ENCODE measurements at places on chromosomes 4 and X.

DNA sequence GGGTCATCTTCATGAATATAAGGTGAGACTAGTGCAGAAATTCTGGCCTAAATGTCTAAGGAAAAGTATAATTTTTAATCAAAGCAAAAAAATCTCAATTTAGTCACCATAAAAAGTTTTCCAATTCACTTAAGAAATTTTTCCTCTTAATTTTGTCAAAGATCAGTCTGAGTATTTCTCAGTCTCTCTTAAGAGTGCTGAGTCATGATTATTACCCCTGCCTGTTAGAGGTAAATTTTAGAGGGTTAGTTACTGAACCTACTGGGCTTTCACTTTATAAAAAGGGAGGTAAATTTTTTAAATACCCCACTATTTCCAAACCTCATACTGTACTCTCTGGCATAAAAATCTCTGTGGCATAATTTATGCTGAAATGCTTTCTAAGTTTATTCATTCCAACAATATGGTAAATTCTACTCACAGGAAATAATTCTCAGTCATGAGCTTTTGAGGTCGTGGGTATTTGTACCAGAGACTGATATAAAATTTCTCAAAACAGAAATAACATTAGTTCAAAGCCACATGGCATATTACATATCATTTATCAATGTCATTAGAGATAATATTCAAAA lies 122.4 kb downstream of the SLC39A8 start:
- no peak for DNase-seq

GRCh38 chr4:25129917-25130316 lies 30.3 kb downstream of the SEPSECS start:
- DNase-seq = no peak

DNA sequence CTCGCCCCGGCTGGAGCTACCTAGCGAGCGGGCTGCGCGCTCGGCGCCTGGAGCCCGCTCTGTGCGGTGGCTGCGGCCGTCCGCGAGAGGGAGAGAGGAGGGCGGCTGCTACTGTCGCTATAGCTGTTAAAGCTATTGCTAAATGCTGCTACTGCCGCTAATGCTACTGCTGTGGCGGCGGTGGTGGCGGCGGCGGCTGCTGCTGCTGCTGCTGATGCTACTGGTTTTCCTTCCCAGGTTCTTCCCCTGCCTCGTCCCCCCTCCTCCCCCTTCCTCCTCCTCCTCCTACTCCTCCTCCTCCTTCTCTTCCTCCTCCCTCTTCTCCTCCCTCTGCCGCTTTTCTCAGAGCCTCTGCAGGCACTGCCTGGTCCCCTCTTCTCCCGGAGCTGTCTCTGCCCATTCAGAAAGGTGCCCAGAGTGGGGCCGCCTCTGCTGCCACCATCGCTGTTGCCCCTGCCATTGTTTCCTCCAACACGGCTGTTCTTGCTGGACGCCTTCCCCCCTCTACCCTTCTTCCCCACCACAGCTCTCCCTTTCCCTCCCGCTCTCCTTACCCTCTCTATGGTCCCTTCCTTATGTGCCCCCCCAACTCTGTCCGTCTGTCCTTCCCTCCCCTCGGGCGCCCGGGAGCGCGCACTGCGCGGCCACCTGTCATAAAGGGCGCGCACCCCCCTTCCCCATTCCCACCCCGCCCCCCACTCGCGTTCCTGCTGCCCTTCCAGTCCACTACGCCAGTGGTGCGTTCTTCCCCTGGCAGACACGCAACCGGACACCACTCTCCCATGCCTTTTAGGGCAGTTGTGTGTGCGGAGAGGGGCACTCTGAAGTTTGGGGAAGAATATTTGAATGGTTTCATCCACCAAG lies at the start of gene NEXMIF:
NEXMIF (minus strand) TSS at position 228 of the 864 bp plus-strand sequence.
- DNase-seq = peak; percentile 1

- DNase-seq = no peak
These were observed 532 bp upstream of the SH3BP2 start for GRCh38 chr4:2792396-2792710.

GRCh38 chr4:89290727-89291516 lies 16.7 kb downstream of the GPRIN3 start:
- DNase-seq = no peak

DNA sequence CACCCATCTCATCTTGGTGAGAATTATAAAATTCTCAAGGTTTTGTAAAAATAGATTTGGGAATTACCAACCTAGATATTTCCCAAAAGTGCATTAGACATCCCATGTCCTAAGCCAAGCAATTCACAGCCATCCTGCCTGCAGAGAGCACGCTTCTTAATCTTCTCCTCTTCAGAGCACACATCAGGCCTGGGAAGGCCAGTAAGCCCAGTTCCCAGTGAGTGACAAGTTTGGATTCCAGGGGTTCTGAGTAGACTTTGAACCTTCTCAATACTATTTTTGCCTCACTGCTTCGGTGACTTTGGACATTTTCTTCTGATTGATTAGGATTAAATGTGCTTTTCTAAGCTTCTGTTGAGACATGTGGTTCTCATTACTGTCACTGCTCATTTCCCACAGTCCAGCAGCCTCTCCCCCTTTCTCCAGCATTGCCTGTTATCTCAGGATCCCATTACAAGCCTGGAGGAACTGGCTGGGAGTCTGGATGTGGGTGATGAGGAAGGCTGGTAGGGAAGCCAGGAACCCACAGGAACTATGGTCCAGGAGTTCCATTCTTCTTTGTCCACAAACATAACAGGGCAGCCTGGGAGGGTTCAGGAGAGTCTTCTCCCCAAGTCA lies 56.4 kb upstream of the TMEM150C start:
- no peak for DNase-seq

DNA sequence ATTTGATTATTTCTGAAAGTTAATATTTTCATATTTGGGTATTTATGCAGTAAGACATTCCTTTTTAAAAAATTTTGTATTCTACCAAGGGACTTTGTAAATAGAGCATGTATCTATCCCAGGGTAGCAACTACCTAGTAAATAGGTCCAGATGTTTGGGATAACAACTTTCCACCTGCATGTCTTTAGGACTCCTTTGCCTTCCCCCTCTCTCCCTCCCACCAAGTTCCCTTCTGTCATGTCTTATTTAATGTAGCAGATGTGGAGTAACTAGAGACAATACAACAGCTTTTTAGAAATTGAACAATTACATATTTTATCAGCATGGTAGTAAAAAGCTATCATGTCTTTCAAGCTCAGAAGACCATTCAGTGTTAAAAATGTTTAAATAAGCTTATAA lies 821.0 kb downstream of the C4orf33 start:
- no peak for DNase-seq

- no peak for DNase-seq
These were observed 40.8 kb downstream of the ZNF518B start for GRCh38 chr4:10416441-10416840.

GRCh38 chr4:14096396-14096965 lies 469.0 kb upstream of the BOD1L1 start:
- no peak for DNase-seq

DNA sequence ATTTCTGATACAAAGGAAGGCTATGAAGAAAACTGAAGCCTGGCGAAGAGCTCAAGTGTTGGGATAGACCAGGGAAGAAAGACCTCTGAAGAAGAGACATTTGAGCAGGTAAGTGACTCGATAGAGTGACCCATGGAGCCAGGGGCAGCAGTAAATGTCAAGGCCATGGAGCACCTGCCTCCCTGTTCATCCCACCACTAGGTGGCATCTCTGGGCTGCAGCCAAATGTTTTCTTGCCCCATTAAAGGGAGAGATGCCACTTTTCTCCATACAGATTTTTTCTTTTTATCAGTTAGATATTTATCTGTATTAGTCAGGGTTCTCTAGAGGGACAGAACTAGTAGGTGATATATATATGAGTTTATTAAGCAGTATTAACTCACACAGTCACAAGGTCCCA lies 4.9 kb upstream of the ZNF81 start:
- DNase-seq = no peak

DNA sequence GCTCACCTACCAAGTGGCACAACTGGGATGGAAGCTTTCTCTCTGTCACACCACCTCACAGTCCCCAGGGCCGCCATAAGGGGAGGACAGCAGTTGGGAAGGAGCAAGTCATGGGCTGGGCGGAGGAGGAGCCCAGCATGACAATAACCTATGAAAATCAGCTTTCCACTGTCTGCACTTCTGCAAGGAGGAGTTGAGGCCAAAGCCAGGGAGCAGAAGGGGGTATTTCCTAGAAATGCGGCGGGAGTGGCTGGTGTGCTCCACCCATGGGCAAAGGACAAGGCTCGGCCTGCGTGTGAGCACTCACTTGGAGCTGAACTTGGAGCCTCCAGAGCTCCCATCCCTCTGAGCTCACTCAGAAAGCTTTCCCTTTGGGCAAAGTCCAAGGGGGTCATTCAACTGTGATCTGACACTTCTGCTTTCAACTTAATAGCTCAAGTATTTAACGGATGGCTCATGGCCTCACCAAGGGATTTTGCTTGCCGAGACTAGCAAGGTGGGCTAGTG lies 18.5 kb downstream of the APLN start:
- DNase-seq = no peak

- DNase-seq = no peak
These were observed 121.3 kb upstream of the PNPLA4 start for GRCh38 chrX:8048466-8048865.

GRCh38 chr4:184994623-184995010 lies 23.7 kb upstream of the HELT start:
- DNase-seq = no peak

DNA sequence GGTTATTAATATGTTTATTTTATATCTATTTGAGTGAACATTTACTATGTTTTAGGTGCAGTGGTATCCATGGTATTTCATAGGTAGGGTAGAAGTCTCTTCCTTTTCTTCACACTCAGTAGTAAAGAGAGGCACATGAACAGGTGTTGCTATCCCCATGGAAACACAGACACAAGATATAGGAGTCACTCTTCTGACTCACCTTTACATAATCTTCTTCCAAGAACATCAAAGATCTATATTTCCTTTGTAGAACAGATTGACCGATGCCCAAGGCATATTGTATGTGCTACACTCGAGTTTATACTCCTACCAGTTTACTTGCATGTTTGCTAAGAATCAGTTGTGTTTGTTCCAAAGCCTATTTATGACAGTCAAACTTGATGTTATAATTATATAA lies 1997.4 kb downstream of the C4orf33 start:
- DNase-seq = no peak

- DNase-seq = no peak
These were observed 166.7 kb downstream of the FHIP1A start for GRCh38 chr4:151575646-151576045.

DNA sequence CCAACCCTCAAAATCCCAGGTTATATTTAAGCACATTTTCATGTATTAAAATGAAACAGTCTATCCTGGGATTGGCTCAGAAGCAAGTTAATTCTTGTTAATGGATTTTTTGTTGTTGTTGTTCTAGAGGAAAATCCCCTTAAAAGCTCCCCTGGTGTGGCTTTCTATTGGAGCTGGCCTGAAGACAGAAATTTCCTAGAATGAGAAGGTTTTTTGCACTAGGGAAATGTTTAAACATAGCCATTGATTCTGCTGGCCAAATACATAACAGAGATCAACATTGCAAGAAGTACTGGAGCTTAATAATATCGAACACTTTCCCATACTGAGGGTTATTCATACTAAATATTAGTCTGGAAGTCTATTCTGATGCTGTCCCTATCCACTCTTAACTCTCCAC lies 148.8 kb upstream of the PCDH18 start:
- DNase-seq = no peak

DNA sequence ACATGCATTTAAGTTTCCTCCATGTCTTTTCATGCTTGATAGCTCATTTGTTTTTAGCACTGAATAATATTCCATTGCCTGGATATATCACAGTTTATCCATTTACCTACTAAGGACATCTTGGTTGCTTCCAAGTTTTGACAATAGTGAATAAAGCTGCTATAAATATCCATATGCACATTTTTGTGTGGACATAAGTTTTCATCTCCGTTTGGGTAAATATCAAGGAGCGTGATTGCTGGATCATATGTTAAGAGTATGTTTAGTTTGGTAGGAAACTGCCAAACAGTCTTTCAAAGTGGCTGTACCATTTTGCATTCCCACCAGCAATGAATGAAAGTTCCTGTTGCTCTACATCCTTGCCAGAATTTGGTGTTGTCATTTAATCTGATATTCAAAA lies 172.5 kb downstream of the DHX15 start:
- DNase-seq = no peak

DNA sequence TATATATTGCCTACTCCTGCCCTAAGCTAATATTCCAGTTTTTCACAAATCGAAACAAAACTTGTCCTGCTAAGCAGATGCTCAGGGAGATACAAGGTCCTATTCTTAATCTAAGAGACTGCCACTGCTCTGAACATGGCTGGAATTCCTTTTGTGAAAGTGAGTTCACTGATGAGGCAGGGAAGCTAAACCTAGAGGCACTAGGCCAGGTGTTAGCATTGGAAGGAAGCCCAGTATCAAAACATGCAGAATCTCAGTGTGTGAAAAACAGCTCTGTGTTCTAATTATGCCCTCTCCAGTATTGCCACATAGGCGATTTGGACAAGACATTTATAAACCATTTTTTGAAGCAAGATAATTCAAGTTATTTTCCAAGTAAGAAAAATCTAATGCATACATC lies 47.6 kb downstream of the ABCG2 start:
- DNase-seq = no peak

DNA sequence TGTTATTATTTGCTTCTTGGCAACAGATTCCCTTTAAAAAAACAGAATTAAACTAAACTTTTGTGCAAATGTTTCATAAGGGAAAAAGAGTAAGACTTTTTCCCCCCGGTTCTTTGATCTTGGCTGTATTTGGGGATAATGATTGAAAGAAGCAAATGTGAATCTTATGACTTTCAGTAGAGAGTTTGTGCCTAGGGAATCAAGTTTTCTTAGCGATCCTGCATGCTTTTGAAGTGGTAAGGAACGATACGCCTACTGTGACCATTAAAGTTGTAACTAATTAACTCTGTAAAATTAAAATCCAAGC lies 9.0 kb downstream of the ATP10D start:
- no peak for DNase-seq

- DNase-seq = no peak
These were observed 22.0 kb upstream of the TMPRSS11B start for GRCh38 chr4:68267433-68267944.

DNA sequence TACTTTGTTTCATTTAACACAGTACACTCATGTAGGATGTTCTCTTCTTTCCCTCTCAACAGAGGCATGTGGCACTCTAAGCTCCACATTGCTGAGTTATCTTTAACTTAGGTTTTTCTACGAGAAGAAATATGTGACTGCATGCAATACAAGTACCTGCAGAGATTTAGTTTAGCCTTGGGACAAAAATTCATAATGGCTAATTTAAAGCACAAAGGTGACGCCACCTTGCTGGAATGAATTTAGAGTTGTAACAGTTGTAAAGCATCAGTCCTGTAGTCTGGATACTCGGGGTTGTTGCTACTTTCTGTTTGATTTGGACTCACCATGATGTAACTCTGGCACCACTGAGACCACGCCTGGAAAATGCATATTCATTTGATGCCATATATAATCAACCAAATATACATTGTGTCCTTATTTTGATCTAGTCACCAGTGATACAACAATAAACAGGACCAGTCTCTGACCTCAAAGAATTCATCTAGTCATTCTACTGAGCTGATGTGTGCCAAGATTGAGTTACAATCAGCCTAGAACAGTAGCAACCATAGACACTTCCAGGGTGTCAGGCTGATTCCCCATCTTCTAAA lies 451.0 kb upstream of the ZFP42 start:
- no peak for DNase-seq
